ENCODE measurements at places on chromosomes 7 and 10. TPM values are rescaled to one million over a fixed set of nuclear protein-coding genes. Genes with fewer than 3 reads are reported as not detected.
A peak's percentile ranks its signal among the peaks of the same experiment; 100 is the strongest.

DNA sequence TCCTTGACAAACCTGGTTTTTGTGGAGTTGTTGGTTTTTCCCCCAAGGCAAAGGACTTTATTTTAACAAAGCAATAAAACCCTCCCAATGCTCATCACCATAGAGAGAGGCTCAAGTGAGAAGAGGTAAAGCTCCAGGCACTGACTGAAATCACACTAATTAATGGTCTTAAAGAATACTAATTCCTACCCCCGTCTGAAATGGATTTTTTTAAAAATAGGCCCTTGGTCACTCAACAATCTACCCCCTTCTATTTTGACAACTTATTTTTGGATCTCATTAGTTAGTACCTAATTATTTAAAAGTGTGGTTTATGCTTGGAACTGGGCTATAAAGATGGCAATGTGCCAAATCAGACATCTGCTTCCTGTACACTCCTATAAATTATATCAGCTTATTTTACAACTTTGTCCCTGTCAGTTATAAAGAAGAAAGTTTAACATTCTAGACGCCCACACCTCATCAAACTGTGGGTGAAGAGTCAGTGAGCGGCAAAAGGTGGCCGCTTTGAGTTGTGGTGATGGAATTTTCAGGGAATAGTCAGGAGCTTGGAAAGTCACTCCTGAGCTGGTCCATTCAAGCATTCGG, 10.6 kb downstream of the GLI3 start:
- no peak for DNase-seq

- no peak for DNase-seq
Observed at GRCh38 chr7:114943953-114944744, 22.3 kb downstream of the MDFIC start.

GRCh38 chr7:90232430-90232829, 12.5 kb upstream of the CFAP69 start:
- no peak for DNase-seq

GRCh38 chr7:96219378-96220130, 102.3 kb downstream of the SLC25A13 start:
- DNase-seq = no peak

- DNase-seq = peak; percentile 10
Observed at GRCh38 chr7:80681272-80681885, 42.9 kb downstream of the CD36 start.

DNA sequence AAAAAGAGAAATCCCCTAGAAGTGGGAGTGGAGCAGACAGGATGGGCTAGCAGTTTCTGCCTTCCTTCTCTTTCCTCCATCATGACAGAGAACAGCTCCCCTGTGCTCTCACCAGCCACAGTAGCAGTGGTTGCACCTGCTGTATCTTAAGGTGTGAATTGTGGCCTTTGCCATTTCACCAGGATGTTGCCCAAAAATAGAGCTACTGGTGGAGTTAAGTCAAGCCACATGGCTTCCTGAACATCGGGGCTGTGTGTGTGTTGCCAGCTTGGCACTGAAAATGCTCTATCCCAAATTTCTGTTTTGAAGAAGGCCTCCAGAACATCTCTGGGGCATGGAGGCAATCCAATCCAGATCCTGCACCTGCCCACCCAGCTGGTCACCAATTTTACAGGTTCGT, 348.7 kb downstream of the EXOC4 start:
- no peak for DNase-seq

- no peak for DNase-seq
Observed at GRCh38 chr7:131057015-131057793, 270.5 kb upstream of the MKLN1 start.

TUBAL3 gene
- total RNA-seq = not detected

AGBL3 gene
- total RNA-seq = 3.0 TPM

RAMP3 gene
- total RNA-seq = 0.62 TPM

TMEM130 gene
- total RNA-seq = not detected

OR2A12 gene
- total RNA-seq = not detected
